ENCODE measurements at places on chromosomes 16 and 17.

GRCh38 chr17:62916684-62917571 is 49.1 kb upstream of the TANC2 start:
- DNase-seq, result no peak

GRCh38 chr17:9875441-9875840 is 29.6 kb downstream of the RCVRN start:
- no peak for DNase-seq

DNA sequence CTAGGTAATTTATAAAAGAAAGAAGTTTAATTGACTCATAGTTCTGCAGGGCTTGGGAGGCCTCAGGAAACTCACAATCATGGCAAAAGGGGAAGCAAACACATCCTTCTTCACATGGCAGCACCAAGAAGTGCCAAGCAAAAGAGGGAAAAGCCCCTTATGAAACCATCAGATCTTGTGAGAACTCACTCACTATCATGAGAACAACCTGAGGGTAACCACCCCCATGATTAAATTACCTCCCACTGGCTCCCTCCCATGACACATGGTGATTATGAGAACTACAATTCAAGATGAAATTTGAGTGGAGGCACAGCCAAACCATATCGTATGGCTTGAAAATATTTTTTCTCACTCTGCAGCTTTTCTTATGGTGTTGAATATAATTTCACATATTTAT is 151.7 kb downstream of the ANKFN1 start:
- DNase-seq, result no peak

- DNase-seq, result no peak
Observed at GRCh38 chr16:9434659-9435058, 343.2 kb downstream of the HAPSTR1 start.

DNA sequence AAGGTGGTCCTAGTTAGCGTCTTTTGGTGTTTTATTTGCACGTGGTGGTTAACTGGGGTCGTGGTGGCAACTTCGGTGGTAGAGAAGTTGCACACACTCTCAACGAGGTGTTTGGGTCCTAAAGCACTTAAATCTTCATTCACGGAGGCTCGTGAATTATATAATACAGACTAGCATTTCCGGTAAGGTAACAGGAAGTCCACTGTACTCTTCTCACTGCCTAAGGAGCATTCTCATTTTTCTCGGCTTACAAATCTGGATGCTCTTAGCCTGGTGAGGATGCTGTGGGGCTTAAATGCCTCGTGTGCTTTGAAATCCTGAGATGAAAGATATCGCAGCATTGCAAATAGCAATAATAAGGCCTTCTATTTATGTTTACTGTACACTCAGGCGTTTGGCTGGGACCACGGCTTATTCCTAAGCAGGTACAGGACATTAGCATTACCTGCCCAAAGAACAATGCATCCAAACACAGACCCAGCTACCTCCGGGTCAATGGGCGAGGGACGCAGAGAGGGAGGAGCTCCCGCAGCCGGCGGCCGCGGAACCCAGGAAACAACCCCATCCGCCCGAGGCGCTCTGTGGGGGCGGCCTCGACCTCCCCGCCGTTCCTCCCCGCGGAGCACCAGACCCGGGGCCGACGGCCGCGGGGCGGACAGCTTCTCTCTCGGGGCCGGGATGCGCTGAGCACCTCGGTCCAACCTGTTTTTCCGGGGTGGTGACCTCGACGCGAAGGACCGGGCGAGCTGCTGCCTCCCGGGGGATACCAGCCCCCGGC is 856 bp downstream of the DNAJA2 start:
- peak; percentile 72 for DNase-seq

- no peak for DNase-seq
Observed at GRCh38 chr17:62678214-62678919, 50.9 kb downstream of the MRC2 start.

DNA sequence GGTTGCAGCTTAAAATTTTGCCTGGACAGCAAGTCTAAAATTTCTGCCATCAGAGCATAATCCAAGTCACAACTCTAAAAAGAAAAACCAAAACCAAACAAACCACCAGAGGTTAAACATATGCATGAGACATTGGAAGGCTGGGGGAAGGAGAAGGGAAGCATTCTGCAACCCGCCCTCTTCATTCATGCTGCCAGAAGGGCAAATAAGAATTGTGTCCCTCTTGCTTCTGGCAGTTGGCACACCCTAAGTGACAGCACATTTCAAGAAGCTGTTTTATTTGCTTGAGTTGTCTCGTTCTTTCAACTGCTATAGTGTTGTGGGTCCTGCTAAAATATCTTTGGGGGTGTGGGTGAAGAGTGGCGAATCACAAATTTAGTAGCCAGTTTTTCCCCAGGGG is 99.6 kb downstream of the SKAP1 start:
- DNase-seq, result no peak

DNA sequence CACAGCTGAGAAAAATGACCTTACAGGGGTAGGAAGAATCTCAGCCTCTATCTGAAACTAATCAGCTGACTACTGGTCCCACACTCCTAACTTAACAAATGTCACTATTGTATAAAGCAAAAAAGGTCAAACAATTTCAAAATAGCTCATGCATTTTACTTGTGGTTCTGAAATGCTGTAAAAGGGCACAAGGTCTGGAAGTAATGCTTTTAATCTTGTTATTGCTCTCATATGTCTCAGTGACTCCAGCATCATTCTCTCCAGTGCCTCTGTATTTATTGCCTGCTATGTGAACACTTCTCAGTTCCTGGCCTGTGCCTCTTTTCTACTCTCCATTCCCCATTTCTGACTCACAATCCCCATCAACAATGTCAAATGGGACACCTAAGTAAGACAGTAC is 937.7 kb downstream of the CDH11 start:
- DNase-seq, result no peak

DNA sequence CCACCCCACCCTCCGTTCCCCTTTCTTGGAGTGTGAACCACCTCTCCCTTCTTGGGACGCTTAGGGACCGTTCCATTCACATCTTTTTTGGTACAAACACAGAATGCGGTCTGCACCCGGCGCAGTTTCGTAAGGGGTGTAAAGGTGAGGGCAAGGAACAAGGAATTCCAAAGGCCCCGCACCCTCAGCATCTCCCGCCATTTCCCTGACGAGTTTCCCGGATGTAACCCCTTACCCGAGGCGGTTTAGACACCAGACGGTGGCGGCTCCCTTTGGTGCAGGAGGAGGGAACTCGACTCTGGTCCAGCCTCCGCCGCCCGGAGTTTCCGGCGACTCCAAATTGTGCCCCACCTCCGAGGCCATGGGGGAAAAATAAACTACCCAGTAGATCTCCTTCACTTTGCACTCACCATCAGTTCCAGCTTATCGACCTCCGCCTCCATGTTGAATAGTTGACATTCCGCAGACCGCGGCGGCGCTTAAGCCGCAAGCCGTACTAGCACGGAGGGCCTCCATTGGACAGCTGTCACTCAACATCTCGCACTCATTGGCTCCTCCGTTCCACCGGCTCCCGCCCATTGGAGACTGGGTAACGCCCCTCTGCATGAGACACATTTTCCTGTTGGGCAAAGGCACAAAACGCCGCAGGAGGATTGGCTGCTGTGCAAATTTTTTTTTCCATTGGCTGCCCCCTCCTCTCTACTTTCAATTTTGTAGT is at the start of gene SKA2:
Gene SKA2 (minus strand): TSS at position 466 of the 718 bp plus-strand sequence. CDS start 23 bp downstream, at position 443.
- peak; percentile 96 for DNase-seq

- no peak for DNase-seq
Observed at GRCh38 chr16:26709175-26709574, 357.6 kb upstream of the C16orf82 start.

DNA sequence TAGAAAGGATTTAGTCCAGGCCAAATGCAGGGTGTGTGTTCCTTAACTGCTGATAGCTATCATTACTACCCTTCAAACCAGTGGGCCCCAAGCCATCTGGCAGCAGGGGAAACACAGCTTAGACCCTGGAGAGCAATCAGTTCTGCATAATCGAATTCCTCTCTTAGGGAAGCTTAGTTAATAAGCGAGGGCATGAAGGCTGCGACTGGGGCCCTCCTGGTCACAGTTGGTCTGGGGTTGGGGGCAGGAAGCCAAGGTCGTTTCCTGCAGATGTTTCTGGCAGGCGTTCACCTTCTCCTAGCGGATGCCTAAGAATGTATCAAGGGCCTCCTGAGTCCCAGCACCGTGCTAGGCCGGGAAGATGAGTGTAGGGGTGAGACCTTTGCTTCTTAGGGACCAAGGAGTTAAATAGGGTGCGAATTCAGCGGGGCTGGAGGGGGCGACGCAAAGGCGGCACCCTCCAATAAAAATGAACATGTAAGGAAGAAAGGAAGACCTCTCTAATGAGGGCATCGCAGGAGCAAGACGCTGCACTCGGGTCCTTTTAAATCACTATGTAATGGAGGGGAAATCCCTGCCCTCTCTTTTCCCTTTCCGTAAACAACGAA is 16.5 kb upstream of the EEF2K start:
- no peak for DNase-seq

DNA sequence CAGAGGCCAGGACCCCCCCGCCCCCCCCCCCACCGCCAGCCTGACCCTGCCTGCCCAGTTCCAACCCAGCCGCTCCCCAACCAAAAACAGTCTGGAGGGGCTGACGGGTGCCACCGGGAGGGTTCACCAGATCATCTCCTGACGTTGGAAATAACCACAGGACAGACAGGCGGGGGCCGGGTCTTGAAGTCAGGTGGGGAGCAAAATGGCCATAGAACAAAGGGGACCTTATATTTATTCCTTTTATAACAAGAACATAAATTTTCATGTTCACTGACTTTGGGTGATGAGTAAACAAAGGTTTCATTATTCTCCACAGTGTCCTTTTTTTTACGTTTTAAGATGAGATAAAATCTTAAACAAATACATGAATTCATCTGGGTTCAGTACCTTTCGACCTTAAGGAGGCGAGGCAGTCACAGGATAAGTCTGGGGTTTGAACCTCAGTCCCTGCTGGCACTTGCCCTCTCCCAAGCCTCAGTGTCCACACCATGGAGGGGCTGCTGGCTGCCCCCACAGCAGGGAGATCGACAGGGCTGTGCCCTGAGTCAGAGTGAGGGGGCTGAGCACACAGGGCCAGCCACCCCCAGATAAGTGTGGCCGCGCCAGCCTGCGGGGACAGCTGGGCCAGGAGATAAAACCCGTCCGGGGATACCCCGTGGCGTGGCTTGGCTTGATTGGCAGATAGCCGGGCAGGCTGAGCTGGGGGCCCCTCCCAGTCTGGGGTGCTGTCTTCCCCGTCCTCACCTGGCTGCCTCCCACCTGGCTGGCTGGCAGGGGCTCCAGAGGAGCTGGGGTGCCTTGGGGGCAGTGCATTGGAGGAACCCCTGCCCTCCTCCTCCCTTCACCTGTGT is 15.0 kb downstream of the SLC7A5 start:
- DNase-seq, result no peak

DNA sequence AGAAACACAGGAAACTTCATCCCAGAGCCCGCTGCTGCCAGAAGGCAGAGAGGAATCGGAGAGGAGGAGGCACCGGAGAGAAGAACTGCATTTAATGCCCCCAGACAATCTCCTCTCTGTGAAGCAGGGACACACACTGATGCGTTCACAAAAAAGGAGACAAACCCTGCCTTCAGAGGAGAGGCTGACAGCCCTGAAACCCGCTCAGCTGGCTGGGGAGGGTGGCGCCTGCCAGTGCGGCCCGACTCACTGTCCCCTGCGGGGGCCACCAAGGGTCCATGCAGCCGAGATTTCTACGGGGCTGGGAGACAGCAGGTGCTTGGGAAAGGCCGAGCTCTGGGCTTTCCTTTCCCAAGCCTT is 21.9 kb upstream of the CACNG1 start:
- no peak for DNase-seq

DNA sequence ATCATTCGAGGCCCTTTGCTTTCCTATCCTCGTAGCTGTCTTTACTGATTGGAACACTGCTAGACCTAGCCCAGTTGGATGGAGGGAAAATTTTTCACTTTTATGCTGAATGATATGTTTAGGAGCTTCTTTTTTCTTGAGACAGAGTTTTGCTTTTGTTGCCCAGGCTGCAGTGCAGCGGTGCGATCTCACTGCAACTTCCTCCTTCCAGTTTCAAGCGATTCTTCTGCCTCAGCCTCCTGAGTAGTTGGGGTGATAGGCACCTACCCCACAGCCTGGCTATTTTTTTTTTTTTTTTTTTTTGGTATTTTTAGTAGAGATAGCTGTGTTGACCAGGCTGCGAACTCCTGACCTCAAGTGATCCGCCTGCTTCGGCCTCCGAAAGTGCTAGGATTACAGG is 17.3 kb upstream of the PSMC5 start:
- no peak for DNase-seq

DNA sequence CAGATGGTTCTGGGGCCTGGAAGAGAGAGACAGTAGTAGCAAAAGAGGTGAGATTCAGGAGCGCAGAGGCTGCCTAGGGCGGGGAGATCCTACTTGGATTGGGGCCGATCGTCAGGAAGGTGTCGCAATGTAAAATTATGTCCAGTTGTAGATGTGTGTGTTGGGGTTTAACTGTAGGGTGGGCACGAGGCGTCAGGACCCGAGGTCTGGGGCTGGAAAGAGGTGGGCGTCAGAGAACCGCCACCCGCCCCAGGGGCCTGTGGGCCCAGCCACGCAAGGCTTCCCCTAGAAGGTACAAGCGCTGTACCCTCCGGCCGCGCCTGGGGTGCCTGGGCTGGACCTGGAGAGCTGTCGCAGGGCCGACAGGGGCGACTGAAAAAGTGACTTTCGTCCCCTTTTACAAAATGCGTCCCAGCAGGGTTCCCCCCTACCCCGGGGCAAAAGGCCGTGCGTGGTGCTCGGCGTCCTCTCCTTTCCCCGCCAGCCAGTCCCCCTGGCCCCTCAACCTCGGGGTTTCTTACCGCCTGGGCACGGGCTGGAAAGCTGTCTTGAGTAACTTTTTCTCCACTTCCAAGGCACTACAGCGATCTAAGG is 2.8 kb downstream of the IRX3 start:
- DNase-seq, result no peak

DNA sequence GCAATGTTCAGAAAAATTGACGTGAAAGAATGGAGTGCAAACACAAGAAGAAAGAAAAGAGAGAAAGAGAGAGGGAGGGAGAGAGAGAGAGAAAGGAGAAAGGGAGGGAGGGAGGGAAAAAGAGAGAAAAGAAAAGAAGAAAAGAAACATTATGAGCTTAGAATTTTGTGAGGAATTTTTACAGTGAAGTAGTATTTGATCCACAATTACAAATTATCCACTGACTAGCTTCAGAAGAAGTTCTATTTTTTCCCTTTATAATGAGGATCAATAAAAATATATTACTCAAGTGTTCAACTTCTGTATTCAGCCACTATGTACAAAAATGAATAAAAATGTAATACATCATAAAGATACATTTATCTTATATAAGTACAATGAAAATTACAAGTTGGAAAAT is 494.5 kb upstream of the CA10 start:
- no peak for DNase-seq
